ENCODE measurements at places on chromosomes 12 and 14.

DNA sequence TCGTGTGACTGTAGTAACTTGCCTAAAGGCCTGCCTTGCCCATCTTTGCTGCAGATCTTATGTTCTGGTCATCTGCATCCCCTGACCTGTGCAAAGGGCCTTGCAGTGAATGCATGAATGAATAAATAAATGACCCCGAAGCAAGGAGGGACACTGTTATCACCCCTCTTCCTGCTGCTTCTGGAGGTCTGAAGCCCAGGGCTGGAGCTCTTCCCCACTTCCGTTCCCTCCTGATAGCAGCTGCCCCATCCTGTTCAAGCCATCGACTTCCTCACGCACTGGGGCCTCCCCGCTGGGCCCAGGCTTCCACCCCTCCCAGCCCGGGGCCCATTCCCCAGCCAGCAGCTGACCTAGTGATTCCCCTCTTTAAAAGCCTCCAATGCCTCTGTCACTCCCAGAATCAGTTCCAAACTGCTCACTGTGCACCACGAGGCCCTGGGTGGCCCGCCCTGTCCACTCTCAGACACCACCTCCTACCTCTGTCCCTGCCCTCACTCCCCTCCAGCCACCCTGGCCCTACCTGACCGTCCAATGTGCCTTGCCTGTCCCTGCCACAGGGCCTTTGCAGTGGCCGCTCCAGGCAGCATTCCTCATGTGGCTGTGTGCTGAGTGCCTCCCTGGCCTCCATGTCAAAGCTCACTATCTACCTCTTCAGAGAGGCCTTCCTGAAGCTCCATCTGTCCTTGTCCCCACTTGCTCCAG, 78.6 kb downstream of the SCARB1 start:
- no peak for DNase-seq

DNA sequence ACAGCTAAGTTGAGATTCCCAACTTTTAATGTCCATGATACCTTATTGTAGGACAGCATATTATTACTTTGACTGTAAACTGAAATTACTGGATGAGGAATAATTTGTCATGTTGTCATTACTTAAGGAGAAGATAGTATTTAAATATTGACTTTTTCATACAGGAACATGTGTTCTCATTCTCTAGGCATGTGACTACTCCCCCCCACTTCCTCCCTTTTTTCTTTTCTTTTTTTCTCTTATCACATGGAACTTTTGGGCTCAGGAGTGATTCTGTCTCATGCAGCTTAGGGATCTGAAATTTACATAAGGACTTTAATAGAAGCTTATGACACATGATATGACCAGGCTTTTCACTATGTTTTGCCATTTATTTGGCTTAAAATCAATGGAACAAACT, 127.7 kb upstream of the SLCO1C1 start:
- DNase-seq = no peak

- peak; percentile 99 for DNase-seq
Measured at GRCh38 chr12:12611512-12612306, at the start of gene CREBL2. Gene CREBL2, plus strand, starts transcription at chr12:12611876. Its CDS starts 297 bp downstream, at chr12:12612173.

- DNase-seq = peak; percentile 67
Measured at GRCh38 chr12:53781228-53781801, 29.5 kb upstream of the CISTR start.

DNA sequence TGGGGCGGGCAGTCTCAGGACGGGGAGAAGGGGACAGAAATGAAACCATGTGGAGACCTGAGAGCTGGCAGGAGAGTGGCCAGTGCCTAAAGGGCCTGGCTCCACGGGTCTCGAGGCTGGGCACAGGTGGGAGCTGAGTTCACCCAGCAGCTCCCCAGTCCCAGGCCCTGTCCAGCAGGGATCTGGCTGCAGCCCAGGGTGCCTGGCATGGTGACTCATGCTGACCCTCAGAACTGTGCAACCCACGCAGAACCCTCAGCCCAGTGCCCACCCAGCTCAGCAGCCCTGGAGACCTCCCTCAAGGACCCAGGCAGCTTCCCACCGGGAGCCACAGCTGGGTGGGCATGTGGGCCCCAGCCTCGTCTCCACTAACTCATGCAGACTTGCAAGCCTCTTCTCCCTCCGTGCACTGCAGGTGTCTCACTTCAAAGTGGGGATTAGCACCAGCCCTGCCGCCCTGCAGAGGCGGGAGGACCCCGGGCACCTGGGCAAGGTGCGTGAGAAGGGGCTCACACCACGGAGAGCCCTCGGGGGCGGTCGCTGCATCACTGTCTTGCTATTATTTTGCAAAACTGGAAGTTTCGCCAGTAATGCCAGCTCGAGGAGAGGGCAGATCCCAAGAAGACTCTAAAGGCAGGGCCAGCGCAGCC, 46.3 kb downstream of the CCNK start:
- DNase-seq = no peak

GRCh38 chr14:36988568-36988967, 183.8 kb downstream of the SLC25A21 start:
- DNase-seq = no peak

DNA sequence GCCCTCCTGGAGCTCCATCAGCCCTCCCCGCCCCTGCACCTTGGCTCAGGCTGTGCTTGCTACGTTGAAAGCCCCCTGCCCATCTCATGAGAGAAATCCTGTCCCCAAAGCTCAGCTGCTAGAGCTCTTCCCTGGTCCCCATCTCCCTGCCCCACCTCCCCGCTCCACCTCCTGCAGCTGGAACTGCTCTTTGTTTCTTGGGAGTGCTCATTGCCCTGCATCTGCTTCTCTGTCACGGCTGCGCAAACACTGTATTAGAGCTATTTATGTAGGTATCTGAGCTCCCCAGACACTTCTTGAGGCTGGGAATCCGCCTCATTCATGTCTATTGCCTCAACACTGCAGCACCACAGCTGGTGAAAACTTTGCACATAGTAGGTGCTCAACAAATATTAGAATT, 32.8 kb upstream of the PRIMA1 start:
- DNase-seq = no peak

GRCh38 chr12:114555451-114555850, 128.5 kb downstream of the TBX3 start:
- no peak for DNase-seq

Measured in eye (tissue), 1 donor.